ENCODE measurements at places on chromosomes 1 and 21. TPM values are rescaled to one million over a fixed set of nuclear protein-coding genes. Genes with fewer than 3 reads are reported as not detected.

DNA sequence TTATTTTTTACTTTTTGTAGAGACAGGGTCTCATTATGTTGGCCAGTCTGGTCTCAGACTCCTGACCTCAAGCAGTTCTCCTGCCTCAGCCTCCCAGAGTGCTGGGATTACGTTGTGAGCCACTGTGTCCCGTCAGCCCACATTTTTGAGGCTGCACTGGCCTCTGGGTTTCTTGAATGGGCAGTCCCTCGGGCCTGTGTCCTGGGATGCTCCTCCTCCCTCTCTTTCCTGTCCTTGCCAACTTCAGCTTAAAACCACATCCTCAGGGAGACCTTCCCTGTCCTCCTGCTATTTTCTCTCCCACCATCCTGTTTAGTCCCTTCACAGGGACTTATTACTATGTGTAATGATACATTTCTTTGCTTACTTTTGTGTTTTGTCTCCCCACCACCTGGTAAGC, 31.4 kb upstream of the LYST start:
- peak; percentile 67 for DNase-seq

DNA sequence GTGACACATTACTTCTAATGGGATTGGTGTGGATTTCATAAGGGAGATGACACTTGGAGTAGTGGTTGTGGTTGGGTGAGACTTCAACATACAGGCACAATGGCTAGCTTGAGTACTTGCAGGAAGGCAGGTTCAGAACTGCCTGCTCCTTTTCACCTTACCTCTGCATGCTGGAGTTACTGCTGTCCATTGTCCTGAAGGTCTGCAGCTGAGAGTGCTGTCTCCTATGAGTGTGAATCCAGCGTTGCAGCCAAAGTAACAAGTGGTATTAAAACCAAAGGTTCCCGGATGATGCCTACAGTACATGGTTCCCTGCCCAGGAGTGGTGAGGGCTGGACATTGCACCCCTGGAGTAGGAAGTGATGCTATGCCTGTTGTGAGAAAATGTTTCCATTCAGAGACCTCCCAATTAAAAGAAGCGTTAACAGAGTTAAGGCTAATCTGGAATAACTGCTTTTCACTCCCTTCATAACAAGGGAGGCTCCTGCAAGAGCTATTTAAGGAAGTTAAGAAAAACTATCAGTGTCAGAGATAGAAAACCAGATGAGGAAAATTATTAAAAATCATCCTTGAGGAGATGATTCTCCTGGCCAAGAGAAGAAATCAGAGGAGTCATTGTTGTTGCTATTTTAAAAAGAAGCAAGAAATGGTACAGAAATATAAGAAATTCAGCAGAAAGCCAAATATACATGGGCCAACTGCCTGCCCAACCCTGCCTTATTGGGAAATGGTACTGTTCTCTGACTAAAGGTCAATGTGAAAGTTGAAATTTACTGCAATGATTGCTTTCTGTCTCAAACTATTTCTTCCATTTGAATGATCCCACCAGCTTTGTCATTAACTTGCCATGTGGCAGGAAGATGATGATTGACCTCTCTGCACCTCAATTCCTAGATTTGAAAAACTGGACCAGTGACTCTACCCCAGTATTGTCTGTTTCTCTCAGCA, 9.8 kb upstream of the F5 start:
- peak; percentile 16 for DNase-seq

- peak; percentile 54 for DNase-seq
Measured at GRCh38 chr1:182446033-182446669, 3.8 kb upstream of the RGSL1 start.

DNA sequence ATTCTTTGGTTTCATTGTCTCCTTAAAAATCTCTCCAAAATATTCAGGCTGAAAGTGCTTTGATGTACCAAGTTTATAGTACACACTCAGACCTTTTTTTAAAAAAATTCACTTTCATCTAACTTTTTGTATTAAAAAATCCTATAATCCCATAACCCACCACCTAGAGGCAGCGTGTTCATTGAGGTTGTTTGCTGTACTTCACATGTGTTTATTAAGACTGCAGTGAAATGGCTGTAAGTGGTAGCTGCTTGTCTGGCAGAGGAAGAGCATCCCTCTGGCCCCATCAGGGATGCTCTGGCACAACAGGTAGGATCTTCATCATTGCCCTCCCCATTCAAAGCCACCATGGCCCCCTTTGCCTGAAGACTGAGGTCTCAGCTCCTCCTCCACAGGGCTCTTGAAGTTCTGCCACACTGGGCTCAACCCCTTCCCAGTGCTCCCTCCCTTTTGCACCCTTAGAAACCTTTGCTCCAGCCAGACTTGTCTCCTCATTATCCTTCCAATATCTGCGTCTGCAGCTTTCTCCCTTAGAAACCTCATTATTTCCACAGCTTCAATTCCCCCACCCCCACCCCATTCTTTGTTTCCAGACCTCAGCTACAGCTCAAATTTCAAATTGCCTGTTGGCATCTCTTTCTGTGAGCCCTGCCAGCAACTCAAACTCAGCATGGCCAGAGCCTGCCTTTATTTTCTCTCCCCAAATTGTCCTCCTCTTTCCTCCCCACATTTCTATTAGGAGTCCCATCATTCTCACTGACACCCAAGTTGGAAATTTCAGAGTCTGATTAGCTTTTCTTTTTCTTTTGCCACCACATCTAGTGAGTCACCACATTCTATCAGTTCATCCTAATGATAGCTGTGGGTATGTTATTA, 369.6 kb upstream of the USP24 start:
- DNase-seq = no peak

DNA sequence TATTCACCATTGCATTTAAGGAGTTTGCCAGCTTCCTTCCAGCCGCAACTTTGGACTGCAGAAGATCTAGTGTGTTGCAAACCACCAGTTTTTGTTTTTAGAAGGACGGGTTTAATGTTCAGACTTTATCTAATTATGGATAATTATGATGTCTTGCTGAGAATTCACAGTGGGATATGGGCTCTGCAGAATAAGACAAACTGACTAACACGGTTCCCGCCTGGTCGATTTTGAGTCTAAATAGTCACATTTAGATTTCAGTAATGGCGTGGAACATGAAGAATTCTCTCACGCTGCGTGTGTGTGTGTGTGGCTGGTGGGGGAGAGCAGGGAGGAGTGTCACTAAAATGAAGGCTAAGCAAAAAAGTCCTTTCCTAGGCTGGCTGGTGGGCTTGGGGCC, 48.5 kb upstream of the DMRTB1 start:
- DNase-seq = no peak

- no peak for DNase-seq
Measured at GRCh38 chr1:50080904-50081586, 27.7 kb upstream of the ELAVL4 start.

- DNase-seq = no peak
Measured at GRCh38 chr1:229432905-229433304, 989 bp downstream of the ACTA1 start.

DNA sequence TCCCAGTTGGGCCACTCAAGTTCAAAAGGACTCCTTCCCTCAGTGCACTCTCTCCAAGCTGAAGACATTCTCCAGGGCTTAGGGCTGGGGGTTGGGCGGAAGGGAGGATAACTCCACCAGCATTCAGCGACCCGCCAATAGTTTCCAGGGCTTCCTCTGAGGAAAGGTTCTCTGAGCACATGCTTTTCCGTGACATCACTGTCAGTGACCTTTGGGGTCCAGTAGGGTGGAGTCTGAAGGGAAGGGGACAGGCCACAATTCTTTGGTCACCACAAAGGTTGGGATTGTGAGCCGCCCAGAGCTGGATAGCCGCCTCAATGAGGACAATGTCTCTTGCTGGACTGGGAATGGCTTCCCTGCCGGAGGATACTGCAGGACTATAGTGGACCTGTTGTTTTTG, 22.8 kb upstream of the RXRG start:
- DNase-seq = no peak

GRCh38 chr1:165415068-165415467, 29.9 kb downstream of the RXRG start:
- no peak for DNase-seq

GRCh38 chr1:206050655-206051235, 2.2 kb upstream of the RHEX start:
- DNase-seq = no peak

DNA sequence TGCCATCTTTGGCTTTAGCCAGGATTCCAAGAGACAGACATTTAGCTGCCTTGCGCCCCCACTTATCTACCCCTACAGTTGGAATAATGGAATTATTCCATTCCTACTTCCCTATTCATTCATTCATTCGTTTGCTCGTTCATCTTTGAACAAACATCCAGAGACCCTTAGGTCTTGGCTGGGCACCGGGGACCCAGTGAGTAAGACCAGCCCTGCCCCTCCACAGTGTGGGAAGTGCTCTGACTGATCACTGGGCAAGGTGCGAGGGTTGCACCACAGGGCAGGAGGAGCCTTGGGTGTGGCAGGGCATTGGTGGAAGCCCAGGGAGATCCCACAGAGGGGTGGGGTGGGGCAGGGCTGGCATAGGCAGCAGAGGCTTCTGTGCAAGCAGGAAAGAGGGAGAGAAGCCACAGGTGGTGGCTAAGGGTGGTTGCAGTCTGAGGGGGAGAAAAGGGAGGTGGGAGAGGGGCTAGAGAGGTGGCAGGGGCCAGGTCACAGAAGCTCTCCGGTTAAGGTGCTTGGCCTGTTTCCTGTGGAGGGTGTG, 35.0 kb upstream of the TMEM61 start:
- no peak for DNase-seq

- DNase-seq = peak; percentile 80
Measured at GRCh38 chr1:8858112-8858668, 20.3 kb downstream of the ENO1 start.

DNA sequence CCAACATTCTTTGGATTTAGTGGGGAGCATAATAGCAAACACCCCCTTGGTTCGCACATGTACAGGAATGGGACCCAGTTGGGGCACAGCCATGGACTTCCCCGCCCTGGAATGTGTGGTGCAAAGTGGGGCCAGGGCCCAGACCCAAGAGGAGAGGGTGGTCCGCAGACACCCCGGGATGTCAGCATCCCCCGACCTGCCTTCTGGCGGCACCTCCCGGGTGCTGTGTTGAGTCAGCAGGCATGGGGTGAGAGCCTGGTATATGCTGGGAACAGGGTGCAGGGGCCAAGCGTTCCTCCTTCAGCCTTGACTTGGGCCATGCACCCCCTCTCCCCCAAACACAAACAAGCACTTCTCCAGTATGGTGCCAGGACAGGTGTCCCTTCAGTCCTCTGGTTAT, 21.8 kb downstream of the UQCRHL start:
- DNase-seq = no peak

- DNase-seq = no peak
Measured at GRCh38 chr1:53543778-53544695, 84.8 kb downstream of the DMRTB1 start.

- no peak for DNase-seq
Measured at GRCh38 chr1:202249436-202249835, 55.8 kb downstream of the LGR6 start.

DNA sequence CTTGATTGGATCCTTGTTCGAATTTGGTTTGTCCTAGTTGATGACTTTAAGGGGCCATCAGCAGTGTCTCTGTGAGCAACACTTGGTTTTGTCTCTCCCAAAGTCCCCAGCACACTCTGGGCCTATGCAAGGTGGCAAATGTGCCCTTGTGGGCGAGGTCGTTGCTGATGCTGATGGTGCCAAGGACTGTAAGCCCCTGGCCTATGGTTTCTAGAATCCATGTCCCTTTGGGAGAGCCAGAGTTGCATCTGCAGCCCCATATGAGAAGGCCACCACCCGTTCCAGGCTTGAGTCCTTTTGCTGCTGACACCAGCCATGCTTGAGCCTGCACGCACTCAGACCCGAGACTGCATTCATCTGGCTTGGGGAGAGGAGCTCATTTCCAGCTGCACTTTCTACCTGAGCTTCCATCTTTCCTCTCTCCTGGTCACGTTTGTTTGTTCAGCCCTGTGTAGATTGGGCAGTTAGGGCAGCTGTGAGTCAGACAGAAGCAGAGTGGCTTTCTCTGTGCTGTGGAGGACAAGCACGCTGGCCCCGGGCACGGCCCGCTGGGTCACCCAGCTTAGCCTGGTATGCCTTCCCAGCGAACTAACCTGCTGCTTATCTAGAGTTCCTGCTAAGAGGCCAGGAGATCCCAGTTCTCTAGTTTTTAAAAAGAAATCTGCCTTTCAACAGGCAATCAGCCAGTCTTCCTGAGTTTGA, 52.1 kb upstream of the CSF3R start:
- DNase-seq = no peak

DNA sequence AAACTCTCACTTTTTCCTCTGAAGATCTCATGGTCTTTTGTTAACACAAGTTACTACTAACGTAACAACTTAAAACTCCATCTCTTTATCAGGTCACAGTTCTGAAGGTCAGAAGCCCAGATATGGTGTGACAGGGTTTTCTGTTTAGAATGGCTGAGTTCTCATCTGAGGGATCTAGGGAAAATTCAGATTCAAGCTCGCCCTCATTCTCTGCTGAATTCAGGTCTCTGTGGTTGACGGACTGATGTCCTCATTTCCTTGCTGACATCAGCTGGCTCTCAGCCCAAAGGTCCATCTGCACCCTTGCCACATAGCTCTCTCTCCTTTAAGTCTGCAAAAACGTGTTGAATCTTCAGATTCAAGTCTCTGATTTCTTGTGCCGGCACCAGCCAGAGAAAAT, 6.1 kb upstream of the NTPCR start:
- no peak for DNase-seq

DNA sequence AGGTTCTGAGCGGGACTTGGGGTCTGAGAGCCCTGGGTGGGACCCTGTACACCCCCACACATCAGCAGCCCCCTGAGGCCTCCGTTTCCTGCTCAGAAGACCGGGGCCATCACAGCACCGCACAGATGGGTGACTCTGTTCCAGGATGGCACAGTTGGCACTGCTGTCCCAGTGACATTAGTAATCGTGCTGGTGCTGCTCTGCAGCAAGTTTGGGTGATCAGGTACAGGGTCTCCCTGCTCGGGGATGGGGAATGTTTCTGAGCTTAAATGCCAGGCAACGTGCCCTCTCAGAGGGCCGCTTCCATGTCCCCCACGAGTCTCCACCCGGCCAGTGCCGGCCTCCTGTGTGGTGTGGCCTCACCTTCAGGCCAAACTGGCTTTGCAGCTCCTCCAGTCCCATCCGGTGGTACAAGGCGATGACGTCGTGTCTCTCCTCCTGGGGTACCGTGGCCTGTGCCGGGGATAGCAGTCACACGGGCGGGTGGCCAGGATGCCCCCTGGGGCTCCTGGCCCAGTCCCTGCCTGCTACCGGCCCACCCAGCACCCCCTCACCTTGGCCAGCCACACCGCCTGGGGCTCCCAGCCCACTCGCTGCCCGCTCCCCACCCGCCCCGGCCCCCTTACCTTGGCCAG, 17.1 kb downstream of the PRXL2B start:
- DNase-seq = no peak

- DNase-seq = peak; percentile 61
Measured at GRCh38 chr1:51316846-51317120, 13.6 kb downstream of the TTC39A start.

Gene UTS2
- not detected for total RNA-seq

Gene ZNF496
- total RNA-seq = 14.3 TPM

Gene MEF2D
- total RNA-seq = 3.9 TPM

Gene HAO2
- not detected for total RNA-seq

Gene B4GALT2
- total RNA-seq = 87.5 TPM

Gene SH3D21
- total RNA-seq = 0.06 TPM

Gene HSD11B1
- not detected for total RNA-seq

Gene RPL22
- total RNA-seq = 113 TPM

Gene CSMD2
- total RNA-seq = not detected

Gene CIART
- 15.6 TPM for total RNA-seq

All from H4 (cell line).